ENCODE measurements at places on chromosomes 12 and 14.
A peak's percentile ranks its signal among the peaks of the same experiment; 100 is the strongest.

- DNase-seq, result no peak
- H3K27me3 ChIP-seq, result peaks cover 2% of the 10 kb centered on the region
- peaks cover 3% of the 10 kb centered on the region for H3K4me1 ChIP-seq
- no peak overlapping the region for H3K4me3 ChIP-seq
- H3K36me3 ChIP-seq, result no peaks in the 10 kb centered on the region
- H3K27ac ChIP-seq, result no peak overlapping the region
Measured at GRCh38 chr14:75267141-75267721, 11.4 kb upstream of the FOS start.

DNA sequence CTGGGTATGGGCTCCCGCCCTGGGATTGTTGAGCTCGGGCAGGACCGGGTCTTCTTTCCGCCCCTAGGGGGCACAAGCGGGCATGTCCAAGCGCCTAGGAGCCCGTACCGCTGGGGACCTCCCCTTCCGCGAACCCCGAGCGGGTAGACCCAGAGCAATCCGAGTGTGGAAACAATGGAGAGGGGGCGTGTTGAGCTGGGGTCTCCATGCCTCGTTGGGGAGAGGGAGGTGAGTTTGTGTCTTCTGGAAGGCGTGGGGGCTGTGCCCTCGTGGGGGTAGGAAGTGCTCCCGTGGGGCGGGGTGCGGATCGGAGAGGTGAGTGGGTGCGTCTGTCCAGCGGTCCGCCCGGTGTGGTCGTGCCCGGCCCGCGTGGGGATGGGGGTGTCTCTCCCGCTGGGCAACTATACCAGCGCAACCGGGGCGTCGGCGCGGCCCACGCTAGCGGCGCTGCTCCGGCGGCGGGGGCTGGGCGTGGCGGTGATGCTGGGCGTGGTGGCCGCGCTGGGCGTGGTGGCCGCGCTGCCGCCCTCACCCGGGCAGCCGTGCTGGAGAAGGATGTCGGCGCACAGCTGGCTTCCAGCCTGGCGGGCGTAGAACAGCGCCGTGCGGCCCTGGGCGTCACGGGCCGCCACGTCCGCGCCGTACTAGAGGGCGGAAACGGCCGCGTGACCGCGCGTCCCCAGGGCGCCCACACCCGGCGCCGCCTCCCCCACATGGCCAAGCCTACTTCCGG lies 12.2 kb downstream of the AGAP2 start:
- no peaks in the 10 kb centered on the region for H3K27me3 ChIP-seq
- H3K4me3 ChIP-seq, result no peak overlapping the region
- peak; percentile 32 for DNase-seq
- H3K36me3 ChIP-seq, result peaks cover 40% of the 10 kb centered on the region

DNA sequence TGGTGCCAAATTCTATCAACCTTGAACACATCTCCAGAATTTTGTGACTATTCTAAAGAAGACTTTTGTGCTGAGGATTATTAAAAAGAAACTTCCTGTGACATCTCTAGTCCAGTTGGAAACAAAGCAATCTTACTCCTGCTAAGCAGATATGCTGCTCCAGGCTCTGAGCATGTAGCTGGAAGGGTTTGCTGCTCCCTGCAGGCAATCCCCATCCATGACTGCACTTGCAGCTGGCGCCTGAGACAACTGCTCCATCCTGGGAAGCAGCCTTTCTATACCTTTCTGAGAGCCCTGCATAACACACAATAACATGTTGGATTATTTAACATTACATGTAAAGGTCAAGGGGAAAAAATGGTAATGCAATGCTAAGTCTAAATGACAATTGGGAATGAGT lies 105.1 kb downstream of the NDUFA12 start:
- H3K4me3 ChIP-seq, result no peak overlapping the region
- H3K27me3 ChIP-seq, result no peaks in the 10 kb centered on the region
- no peaks in the 10 kb centered on the region for H3K4me1 ChIP-seq
- H3K27ac ChIP-seq, result no peak overlapping the region
- H3K36me3 ChIP-seq, result no peaks in the 10 kb centered on the region
- DNase-seq, result no peak

DNA sequence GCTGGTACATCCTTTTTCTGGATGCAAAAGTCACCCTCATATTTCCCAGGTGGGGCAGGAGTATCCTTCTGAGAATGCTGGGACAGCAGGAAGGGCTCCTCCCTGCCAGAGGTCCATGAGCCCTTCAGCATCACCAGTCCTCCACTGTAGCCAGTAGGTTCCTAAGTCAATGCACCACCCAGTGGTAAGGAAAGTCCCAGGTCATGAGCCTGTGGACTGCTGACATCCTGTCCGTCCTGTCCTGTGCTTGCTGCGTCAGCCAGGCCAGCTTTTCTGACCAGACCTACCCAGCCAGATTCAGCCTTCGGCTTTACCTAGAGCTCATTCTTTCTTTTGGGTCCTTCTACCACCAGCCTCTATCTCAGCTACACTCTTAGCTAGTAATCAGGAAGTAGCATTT lies 23.0 kb upstream of the ACTN1 start:
- H3K4me1 ChIP-seq, result peaks cover 2% of the 10 kb centered on the region
- H3K36me3 ChIP-seq, result no peaks in the 10 kb centered on the region
- no peak overlapping the region for H3K27ac ChIP-seq
- H3K27me3 ChIP-seq, result no peaks in the 10 kb centered on the region

DNA sequence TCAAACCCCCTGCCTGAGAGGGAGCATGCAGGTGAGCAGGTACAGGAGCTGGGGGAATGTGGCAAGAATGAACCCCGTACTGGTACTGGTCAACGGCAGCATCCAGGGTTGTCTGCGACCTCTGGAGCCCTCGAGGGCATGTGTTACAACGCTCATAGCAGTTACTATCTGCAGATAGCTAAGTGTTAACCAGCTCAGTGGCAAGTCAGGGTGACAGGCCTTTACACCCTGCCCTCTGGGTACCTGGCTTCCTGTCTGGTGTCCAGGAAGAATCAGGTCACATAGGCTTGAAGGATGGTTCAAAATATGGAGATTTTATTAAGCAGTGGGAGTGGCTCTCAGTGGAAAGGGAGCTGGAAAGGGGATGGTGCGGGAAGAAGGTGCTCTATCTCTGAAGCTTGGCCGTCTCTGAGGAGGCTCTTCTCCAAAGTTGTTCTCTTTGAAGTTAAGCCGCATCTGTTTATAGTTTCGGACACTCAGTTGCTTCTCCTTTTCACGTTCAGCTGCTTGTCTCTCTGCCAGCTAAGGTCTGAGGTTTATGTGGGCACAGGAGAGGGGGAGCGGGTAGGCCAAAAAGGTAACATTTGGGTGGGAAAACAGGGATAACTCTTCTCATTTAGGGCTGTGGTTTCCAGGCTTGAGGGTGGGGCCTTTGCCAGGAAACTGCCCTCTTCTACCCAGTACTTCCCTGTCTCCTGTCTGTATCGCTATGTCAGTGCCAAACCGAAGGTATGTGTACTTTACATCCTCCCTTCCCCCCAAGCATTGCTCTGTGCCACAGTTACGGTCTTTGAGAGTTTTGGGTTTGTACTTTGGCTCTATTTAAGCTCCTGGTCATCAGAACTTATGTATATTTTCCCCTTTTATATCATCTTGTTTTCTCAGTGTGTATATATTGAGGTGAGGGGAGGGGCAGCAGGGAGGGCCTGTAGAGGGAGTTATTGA lies 305.8 kb downstream of the RGS6 start:
- no peaks in the 10 kb centered on the region for H3K4me1 ChIP-seq
- H3K27ac ChIP-seq, result no peak overlapping the region
- H3K4me3 ChIP-seq, result no peak overlapping the region
- no peak for DNase-seq
- peaks cover 6% of the 10 kb centered on the region for H3K27me3 ChIP-seq

DNA sequence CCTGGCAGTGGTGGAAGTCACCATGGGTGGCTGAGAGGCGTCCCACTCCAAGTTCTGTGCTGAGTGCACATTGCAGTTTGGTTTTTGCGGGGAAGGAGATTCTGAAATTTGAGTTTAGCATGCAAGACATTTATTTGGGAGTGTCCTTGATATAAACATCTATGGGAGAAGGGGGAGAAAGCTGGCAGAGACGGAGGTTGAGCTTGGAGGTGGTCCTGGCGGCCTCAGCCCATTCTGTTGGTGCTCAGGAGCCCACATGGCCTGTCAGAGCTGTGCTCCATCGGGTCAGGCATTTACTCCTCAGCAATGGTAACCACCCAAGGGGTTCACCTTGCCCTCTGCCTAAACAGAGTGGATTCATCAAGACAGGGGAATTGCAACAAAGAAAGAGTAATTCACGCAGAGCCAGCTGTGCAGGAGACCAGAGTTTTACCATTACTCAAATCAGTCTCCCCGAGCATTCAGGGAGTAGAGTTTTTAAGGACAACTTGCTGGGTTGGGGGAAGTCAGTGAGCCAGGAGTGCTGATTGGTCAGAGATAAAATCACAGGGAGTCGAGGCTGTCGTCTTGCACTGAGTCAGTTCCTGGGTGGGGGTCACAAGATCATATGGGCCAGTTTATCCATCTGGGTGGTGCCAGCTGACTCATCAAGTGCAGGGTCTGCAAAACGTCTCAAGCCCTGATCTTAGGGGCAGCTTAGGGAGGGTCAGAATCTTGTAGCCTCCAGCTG lies 323.3 kb upstream of the TMEM132C start:
- no peak overlapping the region for H3K4me3 ChIP-seq
- no peaks in the 10 kb centered on the region for H3K27me3 ChIP-seq
- no peaks in the 10 kb centered on the region for H3K36me3 ChIP-seq
- no peak overlapping the region for H3K27ac ChIP-seq

- no peak overlapping the region for H3K4me3 ChIP-seq
- H3K27ac ChIP-seq, result no peak overlapping the region
- no peaks in the 10 kb centered on the region for H3K36me3 ChIP-seq
- no peak for DNase-seq
- no peaks in the 10 kb centered on the region for H3K27me3 ChIP-seq
- no peaks in the 10 kb centered on the region for H3K4me1 ChIP-seq
Measured at GRCh38 chr12:64534672-64535199, 75.6 kb upstream of the RASSF3 start.

- H3K27ac ChIP-seq, result no peak overlapping the region
- peaks cover 9% of the 10 kb centered on the region for H3K27me3 ChIP-seq
- H3K36me3 ChIP-seq, result no peaks in the 10 kb centered on the region
- DNase-seq, result no peak
Measured at GRCh38 chr12:145369-145960, 68.5 kb downstream of the SLC6A12 start.

DNA sequence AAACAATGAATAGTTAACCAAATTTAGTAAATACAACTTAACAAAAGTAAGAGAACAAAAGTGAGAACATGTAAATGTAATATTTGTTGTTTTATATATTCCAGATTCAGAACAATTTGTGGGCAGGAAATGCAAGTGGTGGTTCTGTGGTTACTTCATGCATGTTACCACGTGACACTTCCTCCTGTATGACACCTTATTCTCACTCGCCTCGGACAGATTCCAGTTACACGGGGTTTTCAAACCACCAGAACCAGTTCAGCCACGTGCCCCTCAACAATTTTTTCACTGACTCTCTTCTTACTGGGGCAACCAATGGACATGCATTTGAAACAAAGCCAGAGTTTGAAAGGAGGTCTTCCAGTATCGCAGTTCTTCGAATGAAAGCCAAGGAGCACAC lies 21.0 kb downstream of the ALX1 start:
- no peaks in the 10 kb centered on the region for H3K4me1 ChIP-seq
- H3K27me3 ChIP-seq, result no peaks in the 10 kb centered on the region
- no peak for DNase-seq
- no peak overlapping the region for H3K27ac ChIP-seq

DNA sequence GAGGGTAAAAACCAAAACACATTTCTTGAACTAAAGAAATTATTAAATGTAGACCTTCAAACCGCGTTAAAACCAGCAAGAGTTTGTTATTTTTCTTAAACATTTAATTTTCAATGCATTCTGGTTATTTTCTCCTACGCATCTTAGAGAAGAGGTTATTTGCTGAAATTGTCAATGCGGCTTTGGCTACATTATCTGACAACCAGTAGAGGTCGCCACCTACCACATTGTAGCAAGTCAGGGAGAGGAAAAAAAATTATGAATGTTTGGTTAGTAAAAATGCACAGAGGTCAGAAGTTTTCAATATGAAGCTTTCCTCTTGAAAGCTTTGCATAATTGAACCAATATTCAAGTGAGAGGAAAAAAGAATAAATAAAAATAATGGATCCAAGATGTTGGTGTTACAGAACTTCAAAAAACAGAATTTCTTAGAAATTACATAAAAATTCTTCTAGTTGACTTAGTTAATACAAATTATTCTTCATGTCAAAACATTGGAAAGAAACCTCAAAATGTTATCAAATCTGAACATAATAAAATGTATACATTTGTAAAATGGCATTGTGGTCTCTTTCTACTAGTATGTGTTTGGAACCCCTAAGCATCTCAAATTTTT lies 159.4 kb upstream of the TMTC2 start:
- no peaks in the 10 kb centered on the region for H3K4me1 ChIP-seq
- H3K27ac ChIP-seq, result no peak overlapping the region

GRCh38 chr12:118498171-118498570 lies 121.8 kb downstream of the SUDS3 start:
- H3K4me3 ChIP-seq, result no peak overlapping the region
- DNase-seq, result no peak
- no peak overlapping the region for H3K27ac ChIP-seq
- no peaks in the 10 kb centered on the region for H3K4me1 ChIP-seq

- H3K27ac ChIP-seq, result no peak overlapping the region
- H3K4me3 ChIP-seq, result no peak overlapping the region
- no peaks in the 10 kb centered on the region for H3K36me3 ChIP-seq
- DNase-seq, result peak; percentile 9
- no peaks in the 10 kb centered on the region for H3K4me1 ChIP-seq
Measured at GRCh38 chr12:117671734-117672133, 297.1 kb downstream of the KSR2 start.

DNA sequence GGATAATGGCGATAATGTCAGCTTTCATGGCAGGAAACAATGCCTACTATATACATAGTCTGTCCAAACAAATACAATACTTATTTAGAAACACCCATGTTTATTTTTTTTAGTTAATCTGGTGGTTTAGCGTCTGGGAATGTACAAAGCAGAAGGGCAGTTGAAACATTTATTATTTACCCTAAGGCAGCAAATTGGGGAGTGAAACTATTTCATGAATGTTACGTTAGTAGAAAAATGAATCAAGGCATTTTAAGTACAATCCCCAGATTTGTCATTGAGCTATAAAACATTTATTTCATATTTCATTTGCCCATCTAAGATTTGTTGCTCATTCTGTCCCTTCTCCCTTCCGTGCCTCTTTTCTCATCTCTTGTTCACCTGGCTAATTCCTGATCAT lies 87.1 kb upstream of the ATF1 start:
- H3K27ac ChIP-seq, result no peak overlapping the region
- peaks cover 24% of the 10 kb centered on the region for H3K36me3 ChIP-seq
- H3K27me3 ChIP-seq, result no peaks in the 10 kb centered on the region
- no peak for DNase-seq
- peaks cover 3% of the 10 kb centered on the region for H3K4me1 ChIP-seq
- no peak overlapping the region for H3K4me3 ChIP-seq

Measured in activated CD4-positive, alpha-beta memory T cell treated with anti-CD3 and anti-CD28 coated beads for 36 hours (primary cell).